ENCODE measurements at places on chromosomes 3 and 15.

- no peak for DNase-seq
Observed at GRCh38 chr3:152399374-152399773, 130.6 kb downstream of the MBNL1 start.

GRCh38 chr15:99121691-99122410 is 17.0 kb downstream of the SYNM start:
- no peak for DNase-seq

DNA sequence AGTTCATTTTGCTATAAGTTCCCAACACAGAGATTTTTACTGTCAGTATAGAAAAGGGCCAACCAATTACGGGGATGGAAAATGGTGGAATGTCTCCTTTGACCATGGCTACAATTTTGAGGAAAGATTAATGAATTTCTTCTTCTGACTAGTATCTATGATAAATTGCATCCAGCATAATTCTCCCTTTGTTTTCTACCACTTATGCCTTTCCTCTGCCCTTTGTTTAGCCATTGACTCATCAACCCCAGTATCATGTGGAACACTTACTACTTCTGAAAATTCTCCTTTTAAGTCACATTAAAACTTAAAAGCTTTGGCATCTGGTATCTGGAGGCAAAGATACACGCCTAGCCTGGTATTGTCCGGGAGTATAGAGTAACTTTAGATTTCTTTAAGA is 92.9 kb upstream of the CADPS start:
- DNase-seq: no peak

DNA sequence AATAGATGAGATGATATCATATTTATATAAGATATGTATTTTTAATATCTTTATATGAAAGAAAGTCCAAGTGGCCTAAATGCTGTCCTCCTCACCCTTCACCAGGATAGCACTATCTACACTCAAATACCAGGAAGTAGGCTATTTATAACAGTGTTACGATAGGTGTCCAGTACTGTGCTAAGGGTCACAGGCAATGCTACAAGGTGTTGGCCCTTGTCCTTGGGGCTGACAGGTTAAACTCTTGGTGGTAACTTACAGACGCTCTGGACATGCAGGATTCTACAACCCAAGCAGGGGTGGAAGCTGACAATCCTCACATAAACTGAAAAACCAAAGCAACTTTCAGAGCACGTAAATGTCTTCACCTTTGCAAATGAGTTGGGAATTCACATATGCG is 22.3 kb downstream of the NCEH1 start:
- no peak for DNase-seq

- no peak for DNase-seq
Observed at GRCh38 chr3:127396473-127396872, 108.6 kb upstream of the PRR20G start.

GRCh38 chr3:9398700-9399336 is 1.4 kb downstream of the SETD5 start:
- peak; percentile 4 for DNase-seq

DNA sequence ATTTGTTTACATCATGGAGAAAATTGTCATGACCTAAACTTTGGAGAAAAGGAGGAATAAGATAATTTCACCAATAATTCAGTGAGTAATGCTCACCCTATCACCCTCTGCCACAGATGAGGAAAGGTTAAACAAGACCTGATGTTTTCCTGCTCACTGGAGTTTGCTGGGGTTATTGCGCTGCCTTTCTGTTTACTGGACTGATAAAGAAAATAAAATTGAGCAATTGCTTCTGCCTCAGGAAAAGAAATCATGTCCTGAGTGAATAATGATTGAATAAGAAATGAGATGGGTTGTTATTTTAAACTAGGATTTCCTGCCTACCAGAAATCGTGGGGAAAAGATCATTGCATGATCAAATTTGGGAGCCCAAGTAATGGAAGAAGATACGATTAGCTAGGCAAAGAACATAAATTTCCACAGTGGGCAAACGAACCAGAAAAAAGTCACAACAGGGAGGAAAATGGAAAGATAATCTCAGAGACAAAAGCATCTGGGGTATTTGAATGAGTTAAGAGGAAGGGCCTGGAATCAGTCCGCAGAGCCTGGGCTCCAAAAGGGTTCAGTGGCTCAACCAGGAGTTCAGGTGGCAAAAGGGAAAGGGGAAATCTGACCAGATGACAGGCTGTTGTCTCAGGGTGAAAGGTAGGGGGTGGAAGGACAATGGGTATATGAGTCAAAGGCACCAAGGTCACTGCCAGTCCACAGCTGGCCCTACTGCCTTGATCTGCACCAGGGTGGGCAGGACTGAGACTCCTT is 146.8 kb downstream of the FAM43A start:
- no peak for DNase-seq

DNA sequence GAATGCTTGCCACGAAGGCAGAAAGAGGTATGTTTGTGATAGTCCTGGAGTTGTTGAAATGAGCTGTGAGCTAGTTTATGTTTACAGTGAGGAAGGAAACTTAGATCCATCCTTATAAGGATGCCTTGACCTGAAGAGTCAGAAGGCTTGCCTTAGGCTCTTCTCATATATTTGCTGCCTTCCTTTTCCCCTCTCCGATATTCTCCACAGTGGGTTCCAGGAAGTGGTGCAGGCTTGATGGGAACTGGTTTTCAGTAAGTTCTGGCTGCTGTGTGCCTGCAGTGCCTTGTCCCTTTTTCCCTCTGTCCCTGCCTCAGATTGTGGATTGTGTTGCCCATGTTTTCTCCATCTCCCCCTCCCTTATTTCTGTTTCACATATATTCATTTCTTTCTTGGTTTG is 287.3 kb upstream of the UBE2E1 start:
- no peak for DNase-seq

DNA sequence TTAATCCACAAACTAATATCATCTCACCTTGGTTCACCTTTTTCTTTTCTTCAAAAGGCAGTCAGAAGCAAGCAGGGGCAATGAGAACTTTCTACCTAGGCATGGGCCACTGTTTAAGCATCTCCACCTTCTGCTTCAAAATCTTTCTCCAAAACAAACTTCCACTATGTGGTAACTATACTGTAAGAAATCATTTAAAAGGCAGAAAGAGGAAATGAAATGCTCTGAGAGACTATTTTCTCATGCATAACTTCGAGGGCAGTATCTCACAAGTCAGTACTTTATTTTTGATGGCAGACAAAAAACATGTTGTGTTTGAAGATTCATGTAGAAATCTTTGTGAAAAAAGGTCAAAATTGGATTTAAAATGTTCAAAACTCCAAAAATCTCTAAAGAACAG is 419.7 kb downstream of the ZBTB20 start:
- no peak for DNase-seq

DNA sequence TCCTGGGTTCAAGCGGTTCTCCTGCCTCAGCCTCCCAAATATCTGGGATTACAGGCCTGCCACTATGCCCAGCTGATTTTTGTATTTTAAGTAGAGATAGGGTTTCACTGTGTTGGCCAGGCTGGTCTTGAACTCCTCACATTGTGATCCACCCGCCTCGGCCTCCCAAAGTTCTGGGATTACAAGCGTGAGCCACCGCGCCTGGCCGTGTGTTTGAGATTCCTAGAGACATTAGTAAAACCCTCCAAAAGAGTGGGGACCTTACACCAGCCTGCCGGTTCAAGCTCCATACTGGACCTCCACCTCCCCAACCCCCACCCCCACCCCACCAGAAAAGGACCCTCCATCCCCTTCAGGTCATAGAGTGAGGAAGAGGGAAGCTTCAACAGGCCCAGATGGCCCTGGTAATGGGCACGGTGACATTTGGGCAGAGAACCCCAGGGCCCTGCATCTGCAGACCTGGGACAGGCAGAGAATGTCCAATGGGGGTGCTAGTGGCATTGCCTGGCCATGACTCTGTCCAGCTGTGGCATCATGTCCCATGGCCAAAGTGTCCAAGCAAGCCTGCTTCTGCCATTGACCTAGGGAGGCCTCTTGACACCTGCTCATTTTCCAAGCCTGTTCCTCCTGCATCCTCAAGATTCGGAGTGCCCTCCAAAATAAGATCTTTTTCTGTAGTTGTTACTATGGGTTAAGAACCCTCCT is 108.9 kb upstream of the KLF13 start:
- DNase-seq: no peak

GRCh38 chr3:52841211-52841980 is 6.6 kb upstream of the MUSTN1 start:
- DNase-seq: no peak

DNA sequence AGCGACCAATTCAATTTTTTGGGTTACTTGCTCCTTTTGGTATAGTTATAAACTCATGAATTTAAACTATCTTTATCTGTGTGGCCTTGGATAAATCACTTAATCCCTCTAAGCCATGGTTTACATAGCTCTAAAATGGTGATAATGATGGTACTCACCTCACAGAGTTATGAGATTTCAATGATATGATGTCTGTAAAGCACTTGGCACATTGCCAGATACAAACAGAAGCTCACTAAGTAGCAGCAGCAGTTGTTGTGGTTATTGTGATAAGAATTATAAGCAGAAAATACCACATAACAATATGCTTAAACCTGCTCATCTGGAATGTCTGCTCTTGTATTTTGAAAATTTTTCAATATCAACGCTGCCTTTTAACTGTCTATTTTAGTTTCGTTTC is 185.1 kb upstream of the SNTN start:
- peak; percentile 66 for DNase-seq

DNA sequence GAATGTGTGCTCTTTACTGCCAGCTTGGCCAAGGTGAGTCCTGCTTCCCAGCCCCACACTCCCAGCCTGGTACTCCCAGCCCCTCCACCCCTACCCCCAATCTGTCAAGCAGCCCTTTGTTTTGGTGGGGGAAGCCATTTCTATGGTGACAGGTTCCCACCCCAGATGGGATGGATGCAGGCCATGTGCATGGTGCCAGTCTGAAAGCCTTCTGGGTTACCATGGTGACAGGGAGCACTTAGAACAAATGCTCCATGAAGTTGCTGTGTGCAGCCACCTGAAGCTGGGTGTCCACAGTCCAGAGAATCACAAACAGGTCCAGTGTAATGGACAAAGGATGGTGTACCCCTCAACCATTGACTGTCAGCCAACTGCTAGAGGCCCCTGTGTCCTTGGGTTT is 19.1 kb upstream of the VILL start:
- no peak for DNase-seq

DNA sequence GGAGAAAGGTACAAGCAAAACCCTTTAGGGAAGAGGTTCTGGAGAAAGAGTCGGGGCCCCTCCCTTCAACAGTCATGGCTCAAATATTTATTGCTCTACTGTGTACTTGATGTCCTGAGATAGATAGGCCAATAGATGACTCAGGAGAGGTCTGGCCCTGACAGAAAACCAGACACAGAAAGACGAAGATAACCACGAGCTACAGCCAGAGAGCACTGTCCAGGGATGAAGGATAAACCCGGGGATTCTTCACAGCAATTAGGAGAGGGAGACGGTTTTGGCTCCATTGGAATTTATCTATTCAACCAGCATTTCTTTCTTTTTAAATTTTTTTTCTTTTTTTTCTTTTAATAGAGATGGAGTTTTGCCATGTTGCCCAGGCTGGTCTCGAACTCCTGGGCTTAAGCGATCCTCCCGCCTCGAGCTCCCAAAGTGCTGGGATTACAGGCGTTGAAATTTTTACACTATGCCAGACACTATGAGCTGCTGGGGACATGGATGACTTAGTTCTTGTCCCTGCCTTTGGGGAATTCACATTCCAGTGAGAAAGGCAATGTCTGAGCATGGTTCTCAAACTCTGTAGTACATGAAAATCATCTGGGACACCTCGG is 4.6 kb upstream of the CIDEC start:
- no peak for DNase-seq

DNA sequence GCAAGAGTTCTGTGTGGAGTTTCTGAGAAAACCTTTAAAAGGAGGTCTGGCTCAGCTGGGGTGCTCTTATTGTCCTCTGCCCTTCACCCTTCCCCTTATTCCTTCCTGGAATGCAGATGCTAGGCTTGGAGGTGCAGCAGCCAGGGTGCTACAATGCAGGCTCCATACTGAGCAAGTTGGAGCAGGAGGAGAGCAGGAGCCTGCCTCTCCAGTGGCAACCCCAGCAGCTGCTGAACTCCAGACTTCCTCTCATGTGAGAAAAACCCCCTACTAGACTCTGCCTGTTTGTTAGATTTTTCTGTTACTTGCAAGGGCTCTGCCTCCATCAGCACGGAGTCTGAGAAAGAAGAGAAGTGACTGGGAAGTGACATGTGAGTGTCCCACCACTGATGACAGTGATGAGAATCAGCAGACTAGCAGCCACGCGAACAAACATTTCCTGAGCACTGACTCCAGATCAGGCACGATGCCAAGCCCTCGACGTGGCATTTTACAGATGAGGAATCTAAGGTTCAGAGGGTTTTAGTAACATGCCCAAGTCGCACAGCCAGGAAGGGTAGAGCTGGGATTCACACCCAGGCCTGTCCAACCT is 16.1 kb upstream of the RARRES1 start:
- DNase-seq: no peak

DNA sequence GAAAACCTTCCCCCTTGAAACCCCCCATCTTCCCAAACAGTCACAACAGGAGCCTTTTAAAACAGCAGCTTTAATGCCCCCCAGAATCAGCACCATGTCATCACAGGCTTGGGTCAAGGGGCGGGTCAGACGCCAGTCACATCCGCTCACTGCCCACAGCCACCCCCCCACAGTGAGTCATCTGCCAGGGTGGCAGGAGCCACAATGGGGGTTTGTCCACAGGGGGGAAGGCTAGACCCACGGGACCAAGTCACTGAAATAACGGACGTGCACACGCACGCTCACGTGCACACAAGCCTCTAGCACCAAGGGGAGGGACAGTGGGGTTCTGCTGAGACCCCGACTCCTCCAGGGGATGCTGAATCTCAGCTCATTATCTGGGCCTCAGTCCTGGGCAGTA is 441 bp upstream of the UCN2 start:
- no peak for DNase-seq

GRCh38 chr15:40915116-40915661 is 14.0 kb upstream of the DLL4 start:
- DNase-seq: no peak

GRCh38 chr3:123389628-123389918 is 59.3 kb downstream of the ADCY5 start:
- DNase-seq: no peak

DNA sequence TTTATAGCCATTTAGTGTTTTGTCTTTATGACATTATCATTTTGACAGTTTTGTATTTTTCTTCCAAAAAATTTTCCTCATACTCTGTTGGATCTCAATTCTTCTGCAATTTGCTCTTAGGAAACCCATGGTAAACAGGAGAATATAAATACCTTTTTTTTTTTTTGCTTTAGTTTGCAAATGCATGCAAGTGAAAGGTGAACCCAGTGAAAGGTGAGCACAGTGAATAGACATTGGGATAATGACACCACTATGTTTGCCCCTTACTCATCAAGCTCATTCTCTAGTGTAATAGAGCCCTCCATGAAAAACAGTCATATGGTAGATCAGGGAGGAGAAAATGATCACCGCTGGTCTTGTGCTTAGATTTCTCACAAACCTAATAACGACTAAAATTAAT is 59.0 kb upstream of the TRPC1 start:
- no peak for DNase-seq

- DNase-seq: no peak
Observed at GRCh38 chr3:102571006-102571405, 136.2 kb downstream of the ZPLD1 start.

DNA sequence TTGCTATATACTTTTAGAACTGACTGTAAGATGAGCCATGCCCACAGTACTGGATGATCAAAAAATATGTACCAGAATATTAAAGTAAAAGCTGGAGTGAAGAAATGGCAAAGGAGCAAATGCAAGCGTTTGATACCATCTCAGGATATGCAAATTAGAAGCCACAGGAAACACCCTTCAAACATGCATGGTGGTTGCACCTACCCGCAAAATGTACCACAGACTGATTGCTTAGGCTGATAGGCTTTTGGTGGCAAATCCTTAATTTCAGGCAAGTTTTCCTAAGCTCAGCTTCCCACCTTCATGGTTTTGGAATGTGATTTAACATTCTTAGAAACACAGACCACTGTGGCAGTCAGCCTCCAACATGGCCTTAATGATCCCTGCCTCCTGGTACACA is 149.0 kb downstream of the PDZRN3 start:
- DNase-seq: no peak
